ENCODE measurements at places on chromosomes 1 and 21.

DNA sequence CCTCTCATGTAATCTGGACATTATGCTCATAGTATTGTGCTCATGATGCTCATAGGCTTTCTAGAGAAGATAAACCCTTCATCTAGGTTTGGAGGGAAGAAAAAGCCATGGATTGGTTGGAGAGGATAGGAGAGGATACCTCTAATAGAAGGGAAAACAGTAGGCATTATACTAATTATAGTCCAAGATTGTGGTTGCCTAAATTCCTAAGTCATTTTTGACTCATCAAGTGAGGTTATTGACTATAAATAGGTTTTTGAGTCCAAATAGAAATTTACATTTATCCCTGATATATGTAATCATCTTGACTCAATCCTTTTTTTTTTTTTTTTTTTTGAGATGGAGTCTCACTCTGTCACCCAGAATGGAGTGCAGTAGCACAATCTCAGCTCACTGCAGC, 5.0 kb downstream of the SYT11 start:
- DNase-seq = peak; percentile 27

DNA sequence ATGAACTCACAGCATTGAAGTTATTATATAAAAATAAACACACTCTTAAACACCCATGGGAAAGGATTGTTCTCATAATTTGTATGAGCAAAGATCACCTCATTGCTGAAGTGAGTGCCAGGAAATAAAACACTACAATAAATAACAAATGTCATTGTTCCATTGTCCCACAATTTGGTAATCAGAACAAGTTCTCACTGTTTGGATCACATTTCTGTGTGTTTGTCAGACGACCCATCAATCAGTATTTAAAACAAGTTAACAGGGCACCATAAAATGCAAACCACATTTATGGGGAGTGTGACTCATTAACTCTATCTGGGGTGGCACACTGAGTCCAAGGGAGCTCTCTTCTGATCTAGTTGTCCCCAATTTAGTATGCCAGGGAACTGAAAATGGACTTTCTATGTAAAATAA, 124.5 kb downstream of the PTPRC start:
- DNase-seq = peak; percentile 42

GRCh38 chr1:85495556-85495955, 30.6 kb upstream of the DDAH1 start:
- DNase-seq = peak; percentile 84

GRCh38 chr1:112887599-112888283, 68.3 kb downstream of the SLC16A1 start:
- DNase-seq = no peak

- DNase-seq = no peak
Measured at GRCh38 chr1:61124696-61125095, 42.3 kb downstream of the NFIA start.

DNA sequence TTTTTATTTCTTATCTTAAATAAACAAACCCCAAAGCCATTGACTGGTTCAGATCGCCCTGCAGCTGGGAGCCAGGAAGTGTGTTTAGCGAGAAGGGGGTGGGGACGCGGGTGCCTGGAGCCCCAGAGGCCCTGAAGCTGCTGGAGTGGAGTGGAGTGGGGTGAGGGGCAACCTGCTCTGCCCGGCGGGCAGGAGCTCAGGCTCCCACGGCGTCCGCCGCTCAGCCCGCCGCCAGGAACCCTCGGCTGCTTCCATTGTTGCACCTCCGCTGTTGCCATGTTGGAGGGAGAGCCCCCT, 673 bp downstream of the PIK3C2B start:
- DNase-seq = no peak

GRCh38 chr1:16924919-16925477, 3.3 kb downstream of the CROCC start:
- DNase-seq = no peak

- DNase-seq = no peak
Measured at GRCh38 chr21:38879912-38880576, 74.3 kb downstream of the ETS2 start.

DNA sequence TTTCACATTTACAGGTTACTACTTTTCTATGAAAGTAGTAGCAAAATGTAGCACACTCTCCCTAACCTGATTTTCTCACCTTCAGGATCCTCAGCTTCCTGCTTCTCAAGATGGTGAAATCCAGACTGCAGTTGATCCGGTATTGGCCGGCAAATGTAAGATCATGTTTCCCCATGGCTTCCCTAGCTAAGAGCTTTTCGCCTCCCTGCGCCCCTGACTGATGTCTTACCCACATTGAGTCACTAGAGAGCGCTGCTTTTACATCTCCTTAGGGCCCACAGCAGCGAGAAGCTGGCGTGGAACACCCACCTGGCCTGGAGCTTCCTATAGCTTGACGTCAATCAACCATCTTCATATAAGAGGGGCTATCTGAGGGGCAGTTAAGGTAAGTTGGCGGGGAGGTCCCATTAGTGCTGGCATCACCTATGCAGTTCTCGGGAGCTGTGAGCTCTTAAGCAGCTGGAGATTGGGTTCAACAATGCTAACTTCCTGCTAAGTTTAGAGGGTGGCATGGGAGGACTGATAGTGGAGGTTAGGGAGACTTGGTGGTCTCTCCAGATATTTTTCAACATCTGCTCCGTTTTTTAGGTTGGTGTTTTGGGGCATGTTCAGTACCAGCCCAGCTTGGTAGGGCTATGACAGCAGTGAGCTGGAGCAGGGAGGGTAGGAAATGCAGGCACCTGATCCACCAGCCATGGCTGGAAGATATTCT, 5.5 kb downstream of the PTPN7 start:
- peak; percentile 19 for DNase-seq

GRCh38 chr21:32779983-32780382, 8.4 kb upstream of the PAXBP1 start:
- DNase-seq = no peak

DNA sequence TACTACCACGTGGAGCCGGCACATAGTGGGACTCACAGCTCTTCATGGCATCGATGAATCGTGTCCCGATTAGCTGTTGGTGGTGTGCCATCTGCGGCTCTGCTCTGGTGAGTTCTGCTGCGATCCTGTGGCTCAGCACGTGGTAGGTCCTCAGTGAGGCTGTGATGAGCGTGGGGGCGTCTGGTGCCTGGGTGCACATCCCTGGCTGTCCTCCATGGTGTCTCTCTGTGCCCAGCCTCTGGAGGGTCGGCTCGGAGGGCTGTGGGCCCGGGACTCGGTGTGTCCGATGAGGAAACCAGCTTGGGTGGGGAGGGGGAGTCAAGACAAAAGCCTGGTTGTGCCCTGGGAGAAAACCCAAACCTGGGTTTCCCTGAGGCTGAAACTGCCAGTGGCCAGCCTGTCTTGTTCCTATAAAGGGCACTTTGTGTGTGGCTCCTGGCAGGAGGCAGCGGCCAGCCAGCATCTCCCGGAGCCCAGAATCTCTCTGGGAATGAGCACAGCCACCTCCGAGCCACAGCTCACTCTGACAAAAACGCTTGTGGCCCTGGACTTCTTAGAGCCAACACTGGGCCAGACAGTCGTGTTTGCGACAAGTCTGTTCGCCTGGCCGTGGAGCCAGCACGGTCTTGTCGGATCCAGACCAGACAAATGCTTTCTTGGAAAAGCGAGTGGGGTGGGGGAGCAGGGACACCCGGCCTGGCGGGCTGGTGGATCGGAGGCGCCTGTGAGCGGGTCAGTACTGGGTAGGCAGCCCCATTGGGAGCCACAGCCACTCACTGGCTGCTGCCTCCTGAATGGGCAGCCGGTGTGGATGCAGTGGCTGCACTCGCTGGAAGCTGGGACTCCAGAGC, 31.8 kb downstream of the SPSB1 start:
- no peak for DNase-seq

GRCh38 chr1:221910222-221910621, 168.3 kb upstream of the DUSP10 start:
- no peak for DNase-seq

- DNase-seq = no peak
Measured at GRCh38 chr1:11651017-11651416, 3.2 kb downstream of the FBXO2 start.

GRCh38 chr1:204968951-204969350, 74.1 kb upstream of the CNTN2 start:
- DNase-seq = no peak

- peak; percentile 44 for DNase-seq
Measured at GRCh38 chr1:51236531-51237350, 668 bp downstream of the RNF11 start.

Data from mammary epithelial cell (primary cell).